Activated CD8-positive, alpha-beta memory T cell treated with anti-CD3 and anti-CD28 coated beads for 4 hours (primary cell): ENCODE measurements at places on chromosomes 1 and 21.

GRCh38 chr1:101325144-101325543 is 88.3 kb downstream of the S1PR1 start:
- no peak for DNase-seq

DNA sequence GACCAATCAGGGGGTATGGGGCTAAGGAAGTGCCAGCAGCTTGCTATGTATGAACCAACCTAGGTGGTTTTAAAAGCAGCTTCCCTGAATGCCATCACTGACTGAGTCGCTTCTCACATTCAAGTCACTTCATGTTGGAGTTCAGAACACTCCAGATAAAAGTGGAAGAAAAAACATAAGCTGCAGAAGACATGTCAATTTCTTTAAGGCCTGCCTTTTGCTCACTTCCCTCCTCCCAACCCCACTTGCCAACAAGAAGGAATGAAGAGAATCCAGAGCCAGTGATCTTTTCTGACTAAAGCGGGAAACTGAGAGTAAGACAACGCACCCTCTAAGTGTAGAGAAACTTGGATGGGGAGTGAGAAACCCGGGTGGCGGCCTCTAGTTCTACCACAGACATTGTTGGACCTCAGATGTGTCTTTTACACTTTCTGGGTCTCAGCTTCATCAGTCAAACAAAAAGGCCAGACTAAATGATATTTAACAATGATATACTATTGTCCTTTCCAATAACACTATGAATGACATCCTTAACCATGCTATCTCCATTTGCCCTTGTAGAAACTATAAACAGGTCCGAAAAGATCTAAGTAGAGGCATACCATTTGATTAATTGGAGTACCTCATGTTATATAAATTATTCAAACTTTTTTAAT is 54.1 kb downstream of the LUZP1 start:
- no peak for DNase-seq

GRCh38 chr21:42356650-42357049 is 5.9 kb upstream of the TFF2 start:
- DNase-seq = no peak

- DNase-seq = no peak
These were observed 120.4 kb upstream of the FGGY start for GRCh38 chr1:59176471-59176870.

DNA sequence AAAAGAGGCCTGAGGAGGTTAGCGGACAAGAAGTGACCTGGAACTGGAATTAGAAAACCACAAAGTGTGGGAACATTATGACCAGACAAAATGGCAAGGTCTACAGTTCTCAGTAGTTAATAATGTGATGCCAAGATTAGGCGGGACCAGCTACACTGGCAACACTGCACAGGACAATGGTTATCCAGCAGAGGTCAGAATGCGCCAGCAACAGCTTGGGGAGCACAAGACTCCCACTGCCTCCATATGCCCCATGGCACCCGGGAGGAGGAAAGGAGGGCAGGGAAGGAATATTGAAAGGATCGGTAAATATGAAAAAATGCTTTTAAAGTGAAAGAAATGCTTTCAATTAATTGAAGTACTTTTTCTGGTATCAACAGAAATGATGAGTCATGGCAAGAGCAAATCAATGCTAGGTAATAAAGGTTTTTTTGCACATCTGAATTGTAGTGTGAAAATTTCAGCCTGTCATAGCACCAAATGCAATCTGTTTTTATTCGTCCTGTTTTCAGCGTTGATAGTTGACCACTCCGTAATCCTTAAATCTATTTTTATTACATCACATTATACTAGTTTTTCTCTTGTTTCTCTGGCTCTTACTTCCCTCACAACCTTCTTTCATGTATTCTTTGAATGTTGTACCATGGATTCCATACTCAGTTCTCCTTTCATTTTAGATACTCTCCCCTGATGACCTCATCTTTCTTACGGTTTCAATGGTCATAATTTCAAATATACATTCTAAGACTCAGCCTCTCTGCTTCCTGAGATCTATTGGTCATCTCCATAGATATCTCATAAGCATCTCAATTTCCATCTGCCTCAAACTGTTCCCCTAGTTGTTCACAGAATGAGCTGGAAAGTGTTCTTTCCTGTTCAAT is 30.7 kb downstream of the VCAM1 start:
- no peak for DNase-seq

DNA sequence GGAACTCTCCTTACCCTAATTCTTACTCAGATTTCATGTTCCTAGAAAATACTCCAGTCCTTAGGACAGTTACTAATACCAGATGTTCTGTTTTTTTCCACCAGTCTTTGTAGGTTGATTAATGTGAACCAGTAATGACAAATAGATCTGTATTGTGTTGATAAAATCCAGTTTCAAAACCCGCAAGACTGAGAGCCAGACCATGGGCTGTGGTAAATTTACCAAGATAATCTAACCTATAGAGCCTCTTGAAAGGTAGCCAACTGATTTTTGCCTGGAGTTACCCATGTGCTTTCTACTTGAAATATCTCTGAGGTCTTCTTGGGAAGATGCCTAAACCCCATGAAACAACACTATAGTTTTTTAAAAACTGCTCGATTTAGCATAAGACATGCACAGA is 46.5 kb upstream of the CDC7 start:
- DNase-seq = no peak

DNA sequence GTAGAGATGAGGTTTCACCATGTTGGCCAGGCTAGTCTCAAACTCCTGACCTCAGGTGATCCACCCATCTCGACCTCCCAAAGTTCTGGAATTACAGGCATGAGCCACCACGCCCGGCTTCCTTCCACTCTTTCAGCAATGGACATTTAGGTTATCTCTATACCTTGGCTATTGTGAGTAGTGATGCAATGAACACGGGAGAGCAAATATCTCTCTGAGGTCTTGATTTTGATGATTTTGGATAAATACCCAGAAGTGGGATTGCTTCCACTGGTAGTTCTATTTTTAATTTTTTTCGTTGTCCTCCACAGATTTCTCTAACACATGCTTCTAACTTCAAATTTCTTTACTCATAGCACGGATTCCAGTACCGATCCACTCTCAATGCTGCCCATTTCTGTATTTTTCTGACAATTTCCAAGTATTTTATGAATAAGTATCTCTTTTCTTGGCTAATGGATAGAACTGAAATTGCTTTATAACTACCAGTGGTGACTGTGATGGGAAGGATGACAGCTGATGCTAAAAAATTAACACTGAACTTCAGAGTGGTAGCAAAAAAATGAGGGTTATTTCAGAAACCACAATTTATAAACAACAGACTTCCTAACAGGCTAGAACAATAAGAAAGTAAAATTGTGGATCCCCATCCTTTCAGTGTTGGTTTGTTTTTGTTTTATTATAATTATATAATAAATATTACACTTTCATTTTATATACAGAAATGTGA is 327.5 kb upstream of the RUNX1 start:
- DNase-seq = no peak

DNA sequence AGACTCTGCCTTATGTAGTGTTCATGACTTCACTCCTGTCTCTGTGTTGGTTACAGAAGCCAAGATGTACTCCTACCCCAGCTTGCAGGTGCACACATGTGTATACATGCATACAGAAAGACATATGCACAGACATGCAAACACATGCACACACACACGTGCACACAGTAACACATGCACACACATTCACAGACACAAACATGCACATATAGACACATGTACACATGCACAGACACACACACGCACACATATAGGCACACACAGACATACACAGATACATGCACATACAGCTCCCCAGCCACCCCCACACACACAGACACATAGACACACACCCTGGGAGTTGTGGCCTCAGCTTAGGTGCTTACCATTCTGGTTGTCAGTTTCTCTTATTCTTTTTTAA is 362.6 kb upstream of the C1orf174 start:
- no peak for DNase-seq

DNA sequence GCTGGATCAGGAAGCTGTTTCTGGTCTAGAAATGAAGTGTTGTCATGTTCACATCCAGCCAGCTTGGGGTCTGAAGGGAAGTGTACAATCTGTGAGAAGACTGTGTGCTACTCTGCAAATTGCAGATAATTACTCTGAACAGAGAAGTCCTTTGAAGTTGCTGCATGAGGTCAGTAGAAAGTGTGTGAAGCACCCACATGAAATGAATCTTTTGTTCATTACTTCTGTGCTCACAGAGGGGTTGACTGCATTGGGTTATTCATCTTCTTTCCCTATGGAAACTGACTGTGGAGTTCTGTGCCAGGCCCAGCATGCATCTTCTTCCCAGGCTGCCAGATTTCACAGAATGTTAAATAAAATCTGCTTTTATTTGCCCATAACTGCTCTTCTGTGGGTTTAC is 47.1 kb downstream of the CTH start:
- DNase-seq = no peak

- no peak for DNase-seq
These were observed 185.0 kb downstream of the RGS7 start for GRCh38 chr1:241171991-241172390.

DNA sequence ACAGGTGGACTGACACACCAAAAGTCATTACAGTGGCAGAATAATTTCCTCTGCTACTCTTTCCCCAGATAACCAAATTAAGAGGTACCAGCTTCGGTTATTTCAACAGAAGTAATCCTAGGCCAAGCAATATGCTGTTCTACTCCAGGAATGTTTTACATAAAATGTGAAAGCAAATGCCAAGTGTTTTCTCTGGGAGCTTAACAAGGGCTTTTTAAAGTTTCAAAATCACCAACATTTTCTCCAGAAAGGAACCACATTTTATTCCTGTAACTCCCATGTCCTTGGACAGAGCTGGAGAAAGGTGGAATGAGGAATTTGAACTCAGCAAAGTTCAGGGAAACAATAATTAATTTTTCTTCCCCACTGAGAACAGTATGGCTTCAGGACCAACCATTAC is 27.2 kb downstream of the CNN3 start:
- no peak for DNase-seq

DNA sequence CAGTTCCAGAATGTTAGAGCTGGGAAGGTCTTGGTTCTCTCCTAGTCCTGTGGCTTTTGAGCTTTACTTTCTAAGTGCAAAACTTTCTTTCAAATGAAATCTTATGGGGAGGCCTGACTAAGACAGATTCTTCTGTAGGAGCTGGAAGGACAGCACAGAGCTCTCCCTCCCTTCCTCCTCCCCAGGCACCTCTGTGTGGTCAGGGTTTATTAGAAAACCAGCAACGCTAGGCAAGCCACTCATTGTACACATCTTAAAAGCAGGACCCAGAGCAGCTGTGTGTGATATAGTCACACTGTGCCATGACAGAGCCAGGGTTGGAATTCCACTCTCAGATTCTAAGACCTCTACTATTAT is 241.1 kb upstream of the RAB4A start:
- no peak for DNase-seq

GRCh38 chr1:46556822-46557221 is 5.4 kb upstream of the KNCN start:
- DNase-seq = no peak

DNA sequence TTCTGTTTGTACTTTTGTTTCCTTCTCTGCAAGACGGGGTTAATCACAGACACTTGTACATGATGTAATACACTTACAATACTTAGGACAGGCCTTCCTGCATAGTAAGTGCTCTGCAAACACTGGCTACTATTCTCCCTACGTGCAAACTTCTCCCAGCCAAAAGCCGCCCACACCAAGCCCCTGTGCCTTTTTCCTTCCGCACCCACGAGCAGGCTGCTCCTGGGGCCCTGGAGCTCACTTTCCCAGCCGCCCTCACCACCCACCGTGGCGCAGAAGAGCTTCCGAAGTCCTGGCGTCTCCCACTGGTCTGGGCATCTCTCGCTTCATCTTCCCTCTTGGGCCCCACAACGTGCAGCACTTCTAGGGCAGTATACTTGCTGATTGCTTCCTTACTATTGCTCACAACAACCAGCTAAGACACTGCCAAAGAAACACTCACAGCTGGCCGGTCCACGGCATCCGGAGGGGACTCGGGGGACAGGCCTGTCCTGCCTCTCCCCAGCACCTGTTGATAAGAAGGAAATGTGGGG is 22.5 kb upstream of the GPR157 start:
- no peak for DNase-seq

DNA sequence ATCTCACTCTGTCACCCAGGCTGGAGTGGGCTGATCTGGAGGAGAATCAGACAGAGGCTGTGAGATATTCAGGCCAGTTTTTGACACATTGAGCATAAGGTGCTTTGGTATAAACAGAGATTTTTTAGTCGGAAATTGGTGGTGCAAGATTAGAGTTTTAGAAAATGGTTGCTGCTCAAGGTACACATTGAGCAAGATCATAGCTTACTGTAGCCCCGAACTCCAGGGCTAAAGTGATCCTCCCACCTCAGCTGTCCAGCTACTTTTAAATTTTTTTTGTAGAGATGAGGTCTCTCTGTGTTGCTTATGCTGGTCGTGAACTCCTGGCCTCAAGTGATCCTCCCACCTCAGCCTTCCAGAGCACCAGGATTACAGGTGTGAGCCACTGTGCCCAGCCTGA is 43.9 kb upstream of the USP1 start:
- no peak for DNase-seq

DNA sequence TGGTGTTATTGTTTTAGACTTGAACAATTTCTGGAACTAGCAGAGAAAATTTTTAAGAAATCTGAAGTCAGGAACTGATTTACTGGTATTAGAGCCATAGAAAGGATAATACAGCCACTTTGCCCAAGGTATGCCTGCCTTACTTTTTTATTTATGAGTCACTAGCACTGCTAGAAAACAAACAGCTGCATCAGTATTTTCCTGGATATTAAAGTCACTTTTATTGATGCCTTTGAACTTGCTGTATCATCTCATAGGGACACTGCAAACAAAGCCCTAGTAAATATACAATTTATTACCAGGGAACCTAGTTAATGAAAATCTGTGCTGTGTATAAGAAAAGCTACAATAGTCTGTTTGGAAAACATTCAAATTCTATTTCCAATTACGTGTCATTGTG is 490.8 kb upstream of the TMPRSS15 start:
- no peak for DNase-seq

DNA sequence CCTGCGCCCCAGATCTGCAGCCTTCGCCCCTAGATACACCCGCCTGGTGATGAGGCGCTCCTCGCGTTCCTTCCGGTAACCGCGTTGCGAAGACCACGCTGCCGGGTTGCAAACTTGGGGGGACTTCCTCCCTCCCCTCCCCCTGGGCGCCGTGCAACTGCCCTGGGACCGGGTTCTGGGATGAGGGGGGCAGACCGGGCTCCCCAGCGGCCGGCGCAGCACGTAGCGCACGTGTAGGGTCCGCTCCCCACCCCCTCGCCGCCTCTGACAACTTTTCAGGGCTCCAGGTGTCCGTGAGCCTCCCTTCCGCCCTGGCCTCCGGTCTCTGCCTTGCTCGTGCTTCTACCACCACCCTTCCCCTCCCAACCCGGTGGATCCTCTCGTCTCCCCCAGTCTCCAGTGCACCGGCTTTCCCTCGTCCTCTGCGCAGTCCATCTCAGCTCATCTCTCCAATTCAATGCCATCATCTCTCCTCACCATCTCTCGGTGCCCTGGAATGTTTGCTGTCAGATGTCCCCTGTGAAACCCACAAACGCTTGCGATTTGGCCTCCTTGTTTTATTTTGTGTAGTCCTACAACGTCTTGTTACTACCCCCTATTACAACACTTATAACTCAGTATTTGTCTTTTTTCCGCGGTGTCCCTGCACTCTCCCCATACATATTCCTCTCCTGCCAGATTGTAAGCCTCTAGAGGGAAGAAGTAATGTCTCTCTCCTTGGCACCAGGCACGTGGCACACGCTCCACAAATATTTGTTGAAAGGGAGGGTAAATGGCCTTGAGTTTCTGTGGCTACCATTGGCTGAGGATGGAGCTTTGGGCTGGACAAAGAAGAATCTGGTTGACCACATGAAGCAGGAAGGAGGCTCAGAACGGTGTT is 782 bp downstream of the PCAT6 start:
- DNase-seq = no peak
